ENCODE measurements at places on chromosomes 11 and 22.
A peak's percentile ranks its signal among the peaks of the same experiment; 100 is the strongest.

- DNase-seq: peak; percentile 89
Measured at GRCh38 chr22:41966607-41967240, 2.5 kb upstream of the SEPTIN3 start.

DNA sequence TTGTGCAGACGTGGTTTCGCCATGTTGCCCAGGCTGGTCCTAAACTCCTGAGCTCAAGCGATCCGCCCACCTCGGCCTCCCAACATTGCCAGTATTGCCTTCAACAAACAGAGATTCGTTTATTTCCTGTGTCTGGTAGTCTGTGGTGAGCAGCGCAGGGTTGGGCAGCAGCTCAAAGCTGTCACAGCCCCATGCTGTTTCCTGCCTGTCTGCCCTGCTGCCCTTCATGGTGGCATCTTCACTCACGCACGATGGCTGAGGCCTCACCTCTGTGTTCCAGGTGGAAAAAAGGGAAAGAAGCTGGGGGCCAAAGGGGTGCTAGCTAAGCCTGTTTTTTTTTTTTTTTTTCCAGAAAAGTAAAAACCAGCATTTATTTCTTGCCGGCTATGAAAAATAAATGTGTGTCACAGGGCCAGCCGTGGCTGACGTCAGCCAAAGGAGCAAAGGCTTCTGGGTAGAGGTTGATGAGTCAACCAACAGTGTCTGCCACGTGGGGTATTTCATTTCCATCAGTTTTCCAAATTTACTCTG, 28.8 kb downstream of the TBC1D22A start:
- peak; percentile 62 for DNase-seq

GRCh38 chr11:118911880-118912741, 13.6 kb downstream of the BCL9L start:
- peak; percentile 80 for DNase-seq

GRCh38 chr11:5705688-5706087, 16.1 kb downstream of the TRIM22 start:
- no peak for DNase-seq

- no peak for DNase-seq
Measured at GRCh38 chr22:27637604-27638003, 164.0 kb downstream of the MN1 start.

GRCh38 chr11:109648804-109649203, 226.8 kb downstream of the C11orf87 start:
- no peak for DNase-seq

GRCh38 chr22:37752189-37753087, 55.3 kb upstream of the GCAT start:
- no peak for DNase-seq

GRCh38 chr11:14259186-14259784, 99.7 kb downstream of the RRAS2 start:
- DNase-seq: no peak

DNA sequence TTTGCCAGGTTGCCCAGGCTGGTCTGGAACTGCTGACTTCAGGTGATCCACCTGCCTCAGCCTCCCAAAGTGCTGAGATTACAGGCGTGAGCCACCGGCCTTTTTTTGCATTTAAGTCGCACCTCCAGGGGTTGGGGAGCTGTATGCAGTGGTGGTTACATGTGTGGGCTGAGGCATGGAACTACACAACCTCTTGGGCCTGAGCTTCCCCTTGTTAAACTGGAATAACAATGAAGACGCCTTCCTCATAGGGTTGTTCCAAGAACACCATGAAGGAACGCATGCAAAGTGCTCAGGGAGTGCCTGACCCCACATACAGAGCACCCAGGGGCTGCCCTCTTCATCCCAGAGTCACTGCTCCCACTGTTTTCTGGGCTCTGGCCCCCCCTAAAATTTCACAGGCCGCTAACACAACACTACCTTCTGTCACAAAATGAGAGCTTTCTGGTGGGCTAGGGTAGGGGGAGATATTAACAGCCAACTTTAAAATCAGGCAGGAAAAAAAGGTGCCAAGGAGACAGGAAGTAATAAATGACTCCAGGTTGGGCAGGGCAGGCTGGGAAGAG, 1.3 kb upstream of the FAM118A start:
- peak; percentile 42 for DNase-seq

DNA sequence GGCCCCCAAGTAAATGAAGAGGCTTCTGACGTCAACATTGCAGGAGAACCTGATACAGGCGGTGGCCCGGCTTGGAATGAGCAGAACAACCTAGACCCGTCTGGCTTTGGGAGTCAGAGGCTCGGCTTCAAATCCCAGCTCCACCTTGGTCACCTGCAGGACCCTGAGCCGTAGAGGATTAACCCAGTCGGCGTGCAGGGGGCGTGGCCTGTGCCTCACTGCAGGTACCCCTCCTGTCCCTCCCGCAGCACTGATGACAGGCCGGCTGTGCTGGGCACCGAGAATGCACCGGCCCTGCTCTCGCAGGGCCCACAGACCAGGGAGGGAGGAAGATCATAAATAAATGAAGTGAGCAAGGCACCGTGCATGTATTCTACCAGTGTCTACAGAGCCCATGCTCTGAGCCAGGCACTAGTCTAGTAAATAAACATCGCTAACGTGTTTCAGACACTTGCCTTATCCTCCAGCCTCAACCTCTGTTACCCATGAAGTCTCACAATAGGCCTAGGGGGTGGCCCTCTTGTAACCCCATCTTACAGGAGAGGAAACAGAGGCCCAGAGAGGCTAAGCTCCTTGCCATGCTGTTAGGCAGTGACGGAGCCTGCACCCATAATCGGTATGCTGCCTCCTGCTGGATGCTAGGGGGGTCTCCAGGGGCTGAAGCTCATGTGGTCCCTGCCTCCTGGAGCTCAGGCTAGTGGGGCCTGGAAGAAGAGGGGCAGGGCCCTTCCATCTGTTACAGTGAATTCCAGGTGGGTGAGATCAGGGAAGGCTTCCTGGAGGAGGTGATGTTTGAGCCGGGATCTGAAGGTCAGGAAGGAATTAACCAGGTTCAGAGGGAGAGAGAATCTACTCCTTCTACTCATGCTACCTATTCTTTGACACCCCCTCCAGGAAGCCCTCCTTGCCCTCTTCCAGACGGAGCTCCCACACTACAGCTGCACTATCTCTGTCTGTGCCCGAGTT, 53.4 kb downstream of the RTL6 start:
- DNase-seq: peak; percentile 26

- no peak for DNase-seq
Measured at GRCh38 chr22:43171019-43171491, 15.9 kb downstream of the TTLL12 start.

DNA sequence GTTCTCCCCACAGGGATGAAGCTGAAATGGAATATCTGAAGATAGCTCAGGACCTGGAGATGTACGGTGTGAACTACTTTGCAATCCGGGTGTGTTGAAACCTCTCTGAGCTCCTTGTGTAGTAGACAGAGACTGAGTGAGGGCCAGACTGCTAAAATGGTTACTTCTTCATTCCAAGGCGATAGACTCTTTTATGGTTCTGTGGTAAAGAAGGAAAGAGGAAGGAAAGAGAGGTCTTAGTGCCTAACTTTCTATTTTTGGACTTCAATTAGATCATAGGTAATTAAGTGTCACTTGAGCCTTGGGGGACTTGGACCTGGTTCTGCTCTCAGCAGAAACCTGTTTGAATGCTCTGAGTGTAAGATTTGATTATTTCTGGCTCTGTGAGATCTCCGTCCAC, 54.7 kb downstream of the NF2 start:
- DNase-seq: peak; percentile 68

- no peak for DNase-seq
Measured at GRCh38 chr11:94647926-94648325, 80.8 kb downstream of the PIWIL4 start.

DNA sequence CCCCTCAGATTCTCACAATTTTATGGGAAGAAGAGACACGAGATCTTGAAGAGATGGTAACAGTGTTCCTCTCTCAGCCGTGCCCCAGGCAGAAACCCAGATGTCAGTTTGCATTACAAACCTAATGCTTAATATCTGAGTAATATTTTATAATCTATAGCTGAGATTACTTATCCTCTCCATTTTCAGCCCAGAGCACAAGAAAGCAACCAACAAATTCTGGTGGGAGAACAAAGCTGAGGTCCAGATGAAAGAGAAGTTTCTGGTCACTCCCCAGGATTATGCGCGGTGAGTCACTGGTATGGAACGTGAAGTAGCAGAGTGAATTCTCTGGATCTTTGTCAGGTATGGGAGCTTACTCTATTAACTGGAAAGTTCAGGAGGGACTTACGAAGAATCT, 884 bp downstream of the CENATAC start:
- DNase-seq: no peak

- DNase-seq: no peak
Measured at GRCh38 chr11:112583261-112583893, 322.7 kb upstream of the PLET1 start.

GRCh38 chr11:70365544-70365927, 32.8 kb upstream of the CTTN start:
- DNase-seq: no peak

GRCh38 chr11:98616098-98616655, 404.6 kb upstream of the CNTN5 start:
- no peak for DNase-seq

DNA sequence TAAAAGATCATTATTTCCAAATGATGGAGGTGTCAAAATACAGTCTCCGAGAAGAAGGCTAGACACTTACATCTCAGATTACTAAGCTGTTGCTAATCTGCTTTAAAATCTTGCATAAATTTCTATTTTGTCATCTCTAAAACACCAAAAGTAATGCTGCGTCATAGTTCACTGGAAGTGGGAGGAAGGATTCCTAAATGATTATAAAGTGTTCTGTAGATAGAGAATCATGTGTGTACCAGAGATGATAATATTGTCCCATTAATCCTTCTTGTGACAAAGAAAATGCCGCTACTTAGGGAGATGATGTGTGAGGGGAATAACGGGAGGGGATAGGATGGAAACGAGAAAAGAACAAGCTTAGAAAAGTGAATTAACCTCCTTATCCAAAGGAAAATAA, 268.6 kb downstream of the JRKL start:
- DNase-seq: no peak

DNA sequence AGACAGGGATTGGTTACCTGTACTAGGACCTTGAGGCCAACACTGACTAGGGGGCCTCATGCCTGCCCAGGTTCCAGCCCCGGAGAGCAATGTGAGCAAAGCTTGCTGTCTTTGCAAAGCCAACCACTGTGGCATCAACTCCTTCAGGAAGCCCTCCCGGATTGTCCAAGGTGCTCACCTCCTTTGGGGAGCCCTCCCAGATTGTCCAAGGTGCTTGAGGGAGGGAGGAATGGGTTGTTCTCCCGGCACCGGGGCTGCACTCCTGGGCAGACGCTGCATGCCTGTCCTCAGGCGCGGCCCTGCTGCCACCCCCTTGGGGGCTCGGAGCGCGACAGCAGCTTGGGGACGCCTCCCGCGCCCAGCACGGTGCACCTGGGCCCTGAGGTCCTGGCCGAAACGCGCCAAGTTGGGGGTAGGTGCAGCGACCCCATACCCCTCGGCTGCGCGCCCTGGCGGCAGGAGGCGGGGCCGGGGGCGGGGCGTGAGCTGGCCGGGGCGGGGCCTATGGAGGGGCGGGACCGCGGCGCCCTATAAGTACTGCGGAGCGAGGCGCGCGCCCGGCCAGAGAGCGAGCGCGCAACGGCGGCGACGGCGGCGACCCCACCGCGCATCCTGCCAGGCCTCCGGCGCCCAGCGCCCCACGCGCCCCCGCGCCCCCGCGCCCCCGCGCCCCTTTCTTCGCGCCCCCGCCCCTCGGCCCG, at the start of gene CD81:
Gene CD81 (plus strand): TSS at position 560 of the 701 bp plus-strand sequence. CDS start 240 bp downstream, outside the sequence.
- DNase-seq: no peak

DNA sequence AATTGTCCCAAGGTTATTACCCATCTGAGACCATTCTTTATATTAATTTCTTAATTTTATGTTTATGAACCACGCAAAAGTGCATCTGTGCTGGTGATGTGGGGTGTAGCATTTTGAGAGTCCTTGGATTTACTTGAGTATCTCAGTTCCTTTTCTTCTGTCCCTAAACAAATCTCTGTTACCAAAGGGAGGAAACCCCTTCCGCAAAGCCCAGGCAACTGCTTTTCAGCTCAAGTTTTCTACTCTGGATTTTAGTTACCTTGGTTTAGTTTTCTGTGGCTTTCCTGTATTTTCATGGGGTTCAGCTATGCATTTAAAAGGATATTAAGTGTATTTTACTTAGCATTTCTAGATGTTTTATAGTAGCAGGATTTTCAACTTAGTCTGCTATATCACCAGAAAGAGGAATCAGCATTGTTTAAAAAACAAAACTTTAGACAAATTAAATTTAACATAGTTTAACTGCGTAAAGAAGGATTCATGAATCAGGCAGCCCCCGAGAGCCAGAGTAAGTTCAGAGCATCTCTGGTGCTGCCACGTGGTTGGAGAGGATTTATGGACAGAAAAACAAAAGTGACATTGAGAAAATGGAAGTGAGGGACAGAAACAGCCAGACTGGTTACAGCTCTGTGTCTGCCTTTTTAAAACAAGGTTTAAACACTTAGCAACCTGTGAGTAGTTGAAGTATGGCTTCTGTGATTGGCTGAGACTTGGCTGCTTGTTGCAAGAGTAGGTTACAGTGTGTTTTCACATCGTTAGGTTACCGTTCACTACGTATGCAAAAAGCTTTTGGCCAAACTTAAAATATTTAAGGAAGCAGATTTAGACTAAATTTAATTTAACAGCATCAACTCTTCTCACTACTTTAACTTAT, 9.6 kb downstream of the ADM start:
- peak; percentile 55 for DNase-seq

GRCh38 chr22:36333644-36334043, 54.1 kb downstream of the MYH9 start:
- peak; percentile 31 for DNase-seq

- DNase-seq: no peak
Measured at GRCh38 chr11:921921-922678, 3.6 kb upstream of the AP2A2 start.

DNA sequence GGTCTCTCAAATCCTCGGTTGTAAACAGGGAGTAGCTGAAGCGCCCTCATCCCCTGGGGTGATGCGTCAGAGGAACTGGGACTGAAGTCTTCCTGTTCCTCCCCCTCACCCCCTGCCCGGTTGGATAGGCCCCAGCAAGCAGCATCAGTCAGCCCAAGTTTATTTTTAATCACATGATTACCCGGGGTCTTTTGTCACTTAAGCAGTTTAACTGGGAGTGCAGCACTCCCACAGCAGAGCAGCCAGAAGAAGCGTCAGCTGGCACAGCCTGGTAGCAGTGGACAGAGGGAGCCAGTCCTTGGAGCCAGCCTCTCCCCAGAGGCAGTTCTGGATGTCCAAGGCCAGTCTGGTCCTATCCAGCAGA, 342.1 kb downstream of the CTTN start:
- no peak for DNase-seq

GRCh38 chr11:101508370-101508769, 75.4 kb downstream of the TRPC6 start:
- DNase-seq: peak; percentile 14

All from hematopoietic multipotent progenitor cell treated with erythropoietin and hydrocortisone succinate and interleukin-3 and kit ligand, for 6 days (in vitro differentiated cells).